ENCODE measurements at places on chromosomes 7 and 10.
A peak's percentile ranks its signal among the peaks of the same experiment; 100 is the strongest.

- DNase-seq = no peak
Observed at GRCh38 chr7:8254667-8255066, 7.3 kb downstream of the ICA1 start.

GRCh38 chr7:130490888-130491804 is 739 bp upstream of the MEST start:
- DNase-seq = peak; percentile 7

GRCh38 chr7:22179442-22179879 is 177.5 kb downstream of the RAPGEF5 start:
- no peak for DNase-seq

GRCh38 chr7:19202599-19202998 is 57.4 kb upstream of the FERD3L start:
- no peak for DNase-seq

DNA sequence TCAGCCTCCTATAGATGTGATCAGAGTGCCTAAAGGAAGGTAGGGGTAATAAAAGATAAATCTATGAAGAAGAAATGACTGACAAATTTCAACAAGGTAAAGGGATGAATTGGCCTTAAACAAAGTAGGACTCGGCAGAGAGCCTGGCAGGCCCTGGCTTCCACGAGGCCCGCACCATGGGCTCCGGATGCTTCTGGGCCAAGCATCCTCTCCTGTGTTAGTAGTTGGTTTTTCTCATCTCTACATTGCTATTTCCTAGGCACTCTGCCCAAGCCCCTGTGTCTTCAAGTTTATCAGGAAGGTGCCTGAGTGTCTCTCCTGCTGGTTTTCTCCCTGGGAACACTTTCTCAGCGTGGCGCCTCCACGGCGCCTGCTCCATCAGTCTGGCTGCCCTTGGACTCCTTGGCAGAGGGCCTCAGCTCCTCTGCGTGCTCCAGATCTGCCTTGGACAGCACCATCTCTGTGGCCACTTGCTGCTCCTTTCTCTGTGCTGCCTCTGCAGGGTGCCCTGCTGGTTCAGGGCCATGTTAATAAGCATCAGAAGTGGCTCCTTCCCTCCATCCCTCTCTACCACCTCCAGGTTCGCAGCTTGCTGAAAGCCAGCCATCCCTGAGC is 413.3 kb upstream of the DPP6 start:
- no peak for DNase-seq

GRCh38 chr7:139044813-139045794 is 9.3 kb upstream of the ZC3HAV1L start:
- DNase-seq = no peak

DNA sequence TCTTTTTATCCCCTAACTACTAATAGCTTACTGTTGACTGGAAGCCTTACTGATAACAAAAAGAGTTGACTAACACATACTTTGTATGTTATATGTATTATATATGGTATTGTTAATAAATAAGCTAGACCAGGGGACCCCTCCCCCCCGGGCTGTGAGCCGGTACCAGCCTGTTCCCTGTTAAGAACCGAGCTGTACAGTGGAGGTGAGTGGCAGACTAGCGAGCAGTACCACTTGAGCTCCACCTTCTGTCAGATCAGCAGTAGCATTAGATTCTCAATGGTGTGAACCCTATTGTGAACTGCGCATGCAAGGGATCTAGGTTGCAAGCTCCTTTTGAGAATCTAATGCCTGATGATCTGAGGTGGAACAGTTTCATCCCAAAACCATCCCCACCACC is 377.0 kb downstream of the IPMK start:
- no peak for DNase-seq

Measured in T-helper 2 cell (primary cell).